Renal cortical epithelial cell (primary cell): ENCODE measurements at places on chromosomes 1 and 21.

DNA sequence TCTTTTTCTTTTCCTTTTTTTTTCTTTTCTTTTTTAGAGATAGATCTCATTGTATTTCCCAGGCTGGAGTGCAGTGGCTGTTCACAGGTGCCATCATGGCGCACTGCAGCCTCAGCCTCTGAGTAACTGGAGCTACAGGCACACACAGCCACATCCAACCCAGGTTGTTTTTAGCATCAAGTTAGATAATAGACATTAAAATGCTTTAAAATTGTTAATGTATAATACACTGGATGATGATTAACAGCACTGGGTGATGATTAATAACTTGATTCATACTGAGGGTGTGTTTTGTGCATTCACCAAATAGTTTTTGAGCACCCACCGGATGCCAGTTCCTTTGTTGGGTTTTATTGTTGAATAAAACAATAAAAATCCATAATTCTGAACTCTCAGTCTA is 75.2 kb downstream of the BEND5 start:
- DNase-seq, result peak; percentile 94

GRCh38 chr1:67560580-67561255 is 124.3 kb upstream of the GADD45A start:
- DNase-seq, result no peak

GRCh38 chr1:47190509-47190855 is 646 bp upstream of the PDZK1IP1 start:
- no peak for DNase-seq

GRCh38 chr1:153539395-153540093 is 1.2 kb downstream of the S100A5 start:
- peak; percentile 59 for DNase-seq

DNA sequence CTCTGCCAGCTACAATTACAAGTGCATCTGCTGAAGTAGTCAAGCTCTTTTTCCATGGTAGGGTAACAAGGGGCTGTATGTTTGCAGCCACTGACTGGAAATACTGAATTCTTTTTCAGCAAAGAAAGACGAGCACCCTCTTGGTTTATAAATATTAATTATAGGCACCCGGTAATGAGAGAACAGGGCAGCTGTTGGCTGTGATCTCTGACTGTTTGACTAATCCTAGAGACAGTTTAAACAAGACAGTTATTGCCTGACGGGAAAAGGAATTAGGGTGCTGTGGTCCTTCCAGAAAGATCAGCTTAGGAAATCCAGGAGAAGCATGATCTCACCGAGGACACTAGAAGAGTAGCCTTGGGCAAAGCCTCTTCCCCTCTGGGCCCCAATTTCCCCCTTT is 183.7 kb upstream of the ZC3H12A start:
- no peak for DNase-seq

- no peak for DNase-seq
Measured at GRCh38 chr1:234276151-234276788, 97.0 kb upstream of the COA6 start.

- DNase-seq, result no peak
Measured at GRCh38 chr1:1892079-1892762, 1.3 kb upstream of the GNB1 start.

GRCh38 chr1:31745096-31745945 is 18.8 kb downstream of the ADGRB2 start:
- no peak for DNase-seq

DNA sequence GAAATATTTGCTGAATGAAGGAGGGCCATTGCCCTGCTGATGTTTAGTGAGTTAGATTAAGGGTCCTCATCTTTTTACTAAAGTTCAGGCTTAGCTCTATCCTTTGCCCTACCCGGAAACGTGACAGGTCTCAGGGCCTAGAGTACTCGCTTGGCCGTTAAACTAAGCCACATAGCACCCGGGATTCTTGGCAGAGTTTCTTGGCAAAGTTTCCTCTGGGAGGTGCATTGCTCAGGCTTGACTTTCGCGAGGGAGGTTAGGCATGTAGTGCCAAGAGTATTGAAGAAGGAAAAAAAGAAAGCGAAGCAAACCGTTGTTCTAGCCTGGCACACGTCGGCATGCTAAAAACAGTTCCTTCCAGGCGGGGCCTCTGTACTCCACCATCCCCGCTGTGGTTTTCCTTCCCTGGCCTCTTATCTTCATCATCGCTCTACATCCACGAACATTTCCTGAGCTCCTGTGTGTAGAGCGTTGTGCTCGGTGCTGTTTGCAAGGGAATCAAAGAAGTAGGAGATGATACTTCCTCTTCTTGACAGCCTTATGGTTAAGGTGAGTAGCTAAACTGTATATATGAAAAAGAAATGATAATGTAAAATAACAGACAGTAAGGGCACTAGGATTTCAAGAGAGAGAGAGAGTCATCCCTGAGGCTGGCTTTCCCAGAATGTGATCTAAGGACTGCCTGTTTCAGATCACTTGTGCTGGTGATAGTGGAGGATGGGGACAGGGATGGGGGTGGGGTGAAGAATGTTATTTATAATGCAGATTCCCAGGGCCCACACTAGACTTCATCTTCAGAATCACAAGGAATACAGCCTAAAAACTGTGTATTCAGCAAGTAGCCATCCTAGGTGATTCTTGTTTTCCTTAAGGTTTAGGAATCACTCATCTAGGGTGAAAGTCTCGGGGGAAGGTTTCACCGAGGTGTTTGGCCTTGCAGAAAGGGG is 18.8 kb downstream of the RNF220 start:
- peak; percentile 81 for DNase-seq
